Effector CD4-positive, alpha-beta T cell (primary cell): ENCODE measurements at places on chromosomes 7 and 10.

DNA sequence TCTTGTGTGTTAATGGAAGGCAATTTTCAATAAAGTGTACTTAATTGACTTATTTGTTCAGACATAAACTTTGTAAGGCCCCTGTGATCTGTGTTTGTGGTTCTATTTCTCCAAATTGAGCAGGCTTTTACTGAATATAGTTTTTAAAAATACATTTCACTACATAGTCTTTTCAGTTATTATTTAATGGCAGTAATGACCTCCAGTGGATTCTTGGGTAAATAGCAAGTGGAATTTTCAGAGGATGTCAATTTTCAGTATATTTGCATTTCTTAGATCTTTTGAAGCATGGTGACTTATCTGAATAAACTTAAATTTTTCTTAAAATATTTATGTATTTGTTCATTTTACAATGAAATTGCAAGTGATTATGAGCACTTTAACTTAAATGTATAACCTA is 203.1 kb upstream of the PCLO start:
- DNase-seq = no peak

DNA sequence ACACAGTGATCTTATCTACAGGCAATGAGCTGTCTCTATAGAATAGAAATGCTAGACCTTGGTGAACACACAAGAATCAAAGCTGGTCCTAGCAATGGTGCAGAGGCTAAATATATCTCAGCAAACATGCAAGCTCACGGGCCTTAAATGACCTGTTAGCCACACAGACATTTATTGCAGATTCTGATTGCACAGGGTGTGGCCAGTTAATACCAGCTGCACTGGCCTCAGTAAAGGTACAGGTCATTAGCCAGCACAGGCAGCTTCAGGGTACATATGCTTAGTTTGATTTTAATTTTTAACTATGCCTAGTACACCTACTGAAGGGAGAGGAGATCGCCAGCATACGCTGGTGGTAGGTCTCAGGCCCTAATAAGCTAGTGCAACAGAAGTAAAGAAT is 265.4 kb upstream of the DGKB start:
- DNase-seq = no peak

DNA sequence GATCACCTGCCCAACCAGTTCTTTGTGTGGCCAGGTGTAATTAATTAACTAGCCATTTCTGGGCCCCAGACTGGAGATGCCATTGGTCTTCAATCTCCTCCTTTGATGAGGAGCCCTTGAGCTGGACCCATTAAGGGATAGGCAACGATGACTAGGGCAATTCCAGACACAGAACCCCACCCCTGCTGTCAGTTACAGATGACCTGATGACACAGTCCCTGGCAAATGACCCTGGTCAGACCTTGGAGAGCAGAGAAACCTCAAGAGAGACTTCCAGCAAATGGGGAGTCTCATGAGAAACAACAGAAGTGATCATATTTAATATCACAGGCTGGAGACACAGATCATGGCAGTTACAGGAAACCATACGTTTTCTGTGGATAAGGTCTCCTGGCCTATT is 101.8 kb upstream of the TCF7L2 start:
- DNase-seq = no peak

- no peak for DNase-seq
Measured at GRCh38 chr10:50604809-50605208, 18.9 kb downstream of the SGMS1 start.

GRCh38 chr10:44339218-44339617 is 45.7 kb downstream of the CXCL12 start:
- no peak for DNase-seq

DNA sequence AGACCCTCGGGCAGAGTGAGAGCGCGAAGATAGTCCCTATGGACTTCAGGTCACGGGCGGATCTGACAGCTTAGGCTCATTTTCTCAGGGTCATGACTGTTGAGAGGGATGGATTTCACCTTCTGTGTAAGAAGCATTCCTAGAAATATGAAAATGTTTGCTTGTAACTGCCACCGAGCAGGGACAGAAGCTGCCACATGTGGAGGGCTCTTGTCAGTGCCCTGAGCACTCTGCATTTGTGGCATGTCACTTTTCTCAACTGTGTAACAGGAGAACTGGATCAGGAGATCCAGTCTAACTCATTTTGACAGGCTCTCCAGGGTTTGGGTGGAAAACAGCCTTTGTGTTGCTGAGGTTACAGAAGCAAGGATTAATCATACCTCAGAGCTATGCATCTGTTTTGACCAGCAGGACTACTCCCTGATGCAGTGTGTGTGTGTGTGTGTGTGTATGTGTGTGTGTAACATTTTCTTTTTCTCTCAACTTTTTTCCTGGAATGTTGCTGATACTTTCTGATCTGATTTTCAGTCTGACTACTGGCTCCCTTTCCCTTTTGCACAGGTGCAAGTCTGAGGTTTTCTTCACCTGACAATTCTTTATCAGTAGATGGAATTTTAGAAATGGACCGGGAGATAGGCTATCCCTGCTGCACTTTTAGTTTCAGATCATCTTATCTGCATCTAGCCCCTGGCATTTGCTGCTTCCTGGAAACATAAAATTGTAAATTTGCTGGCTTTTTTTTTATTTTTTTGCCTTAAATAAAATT is 183.3 kb downstream of the STK31 start:
- no peak for DNase-seq

DNA sequence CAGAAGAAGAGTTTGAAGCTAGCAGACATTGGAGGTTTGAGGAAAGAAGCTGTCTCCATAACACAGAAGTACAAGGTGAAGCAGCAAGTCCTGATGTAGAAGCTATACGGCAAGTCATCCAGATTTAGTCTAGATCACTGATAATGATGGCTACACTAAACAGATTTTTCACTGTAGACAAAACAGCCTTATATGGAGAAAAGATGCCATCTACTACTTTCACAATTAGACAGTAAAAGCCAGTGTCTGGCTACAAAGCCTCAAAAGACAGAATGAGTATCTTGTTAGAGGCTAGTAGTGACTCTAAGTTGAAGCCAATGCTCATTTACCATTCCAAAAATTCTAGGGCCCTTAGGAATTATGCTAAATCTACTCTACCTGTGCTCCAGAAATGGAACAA is 85.1 kb downstream of the SNX13 start:
- DNase-seq = no peak

GRCh38 chr7:140182917-140183316 is 6.1 kb upstream of the KDM7A start:
- DNase-seq = no peak

DNA sequence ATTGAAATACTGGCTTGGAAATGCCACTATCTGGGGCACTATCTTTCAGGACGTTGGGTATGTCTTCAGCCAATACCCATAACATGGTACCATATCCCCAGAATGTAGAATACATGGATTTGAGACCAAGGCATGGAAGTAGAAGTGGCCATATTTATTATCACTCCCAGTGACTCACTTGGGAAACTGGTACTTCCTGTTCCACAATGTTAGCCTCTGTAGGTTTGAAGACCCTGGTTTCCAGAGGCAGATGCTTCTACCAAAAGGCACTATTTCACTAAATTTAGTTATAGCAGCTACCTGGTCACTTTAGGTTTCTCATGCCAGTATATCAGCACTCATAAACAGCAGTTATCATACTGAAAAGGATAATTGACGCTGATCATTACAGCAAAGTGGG is 184.2 kb downstream of the CCDC71L start:
- DNase-seq = no peak

DNA sequence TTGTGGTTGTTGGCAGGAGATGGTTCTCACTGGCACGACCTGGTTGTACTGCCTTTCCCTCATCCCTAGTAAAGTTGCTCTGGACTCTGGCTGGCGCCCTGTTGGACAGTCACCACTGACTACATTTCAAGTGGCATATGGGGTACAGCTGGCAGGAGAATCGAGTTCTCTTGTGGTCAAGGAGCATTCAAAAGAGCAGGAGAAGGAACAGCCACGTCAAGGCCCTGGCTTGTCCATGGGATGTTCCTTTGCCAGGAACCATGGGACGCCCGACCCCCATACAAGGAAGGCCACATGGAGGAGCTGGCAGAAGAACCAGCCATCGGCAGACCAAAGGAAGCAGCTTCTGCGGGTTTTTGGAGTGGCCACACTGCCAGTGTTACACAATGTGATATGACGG is 87.0 kb upstream of the SLC25A13 start:
- no peak for DNase-seq

DNA sequence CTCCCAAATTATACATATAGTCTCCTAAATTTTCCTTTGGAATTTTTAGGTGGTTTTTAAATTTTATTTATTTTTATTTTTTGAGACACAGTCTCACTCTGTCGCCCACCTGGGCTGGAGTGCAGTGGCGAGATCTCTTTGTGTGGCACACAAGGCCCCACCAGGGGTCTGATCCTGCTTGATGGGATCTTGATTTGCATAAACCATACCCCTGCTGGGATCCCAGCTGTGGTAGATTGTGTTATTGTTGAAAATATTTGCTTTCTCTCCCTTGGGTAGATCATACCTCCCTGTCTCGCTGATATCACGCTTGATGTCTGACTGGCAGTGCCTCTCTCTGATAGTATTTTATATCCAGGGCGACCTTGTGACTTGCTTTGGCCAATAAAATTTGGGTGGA is 5.6 kb upstream of the MUC3A start:
- DNase-seq = no peak

- no peak for DNase-seq
Measured at GRCh38 chr7:148746135-148746534, 47.4 kb downstream of the CUL1 start.

DNA sequence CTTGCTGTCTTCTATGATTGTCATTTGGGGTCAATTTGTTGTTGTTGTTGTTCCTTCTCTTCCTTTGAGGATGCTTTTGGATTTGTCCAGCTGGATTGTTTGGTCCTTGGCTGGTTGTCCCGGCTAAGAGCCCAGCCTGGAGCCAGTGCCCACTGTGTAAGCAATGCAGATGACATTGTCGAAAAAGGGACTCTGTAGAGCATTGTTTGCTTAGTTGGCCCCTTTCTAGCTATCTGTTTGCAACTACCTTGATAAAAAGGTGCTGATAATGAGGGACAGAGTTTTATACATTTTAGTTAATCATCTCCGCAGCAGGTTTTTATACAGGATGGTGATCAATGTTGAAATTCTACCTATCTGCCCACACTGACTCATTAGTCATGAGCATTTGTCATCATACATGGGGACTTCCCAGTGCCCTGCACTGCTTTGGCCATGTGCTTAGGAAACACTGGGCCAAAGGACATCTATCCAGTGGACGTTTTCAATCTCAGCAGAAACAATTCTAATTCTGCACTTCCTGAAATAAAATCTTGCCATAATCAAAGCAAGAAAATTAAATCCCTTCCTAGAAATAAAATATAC is 311.9 kb downstream of the GRM8 start:
- DNase-seq = no peak

DNA sequence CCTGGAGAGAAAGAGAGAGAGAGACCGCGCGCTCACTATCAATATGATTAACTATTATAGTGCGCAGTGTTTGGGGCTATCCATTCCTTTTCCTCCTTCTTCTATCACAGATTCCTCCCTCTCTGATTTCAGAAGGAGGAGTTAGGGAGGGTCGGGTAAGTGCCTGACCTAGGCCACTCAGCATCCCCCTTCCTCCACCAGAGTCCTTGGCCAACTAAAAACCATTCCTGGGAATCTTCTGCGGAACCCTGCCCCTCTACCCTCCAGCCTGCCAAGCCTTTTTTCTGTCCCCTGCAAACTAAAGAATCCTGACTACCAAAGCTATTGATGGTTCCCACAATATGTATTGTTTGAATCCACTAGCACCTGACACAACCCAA is 256.2 kb upstream of the NFE2L3 start:
- no peak for DNase-seq

- no peak for DNase-seq
Measured at GRCh38 chr7:14851610-14852009, 50.9 kb downstream of the DGKB start.

- no peak for DNase-seq
Measured at GRCh38 chr7:50217821-50218281, 86.7 kb upstream of the IKZF1 start.

DNA sequence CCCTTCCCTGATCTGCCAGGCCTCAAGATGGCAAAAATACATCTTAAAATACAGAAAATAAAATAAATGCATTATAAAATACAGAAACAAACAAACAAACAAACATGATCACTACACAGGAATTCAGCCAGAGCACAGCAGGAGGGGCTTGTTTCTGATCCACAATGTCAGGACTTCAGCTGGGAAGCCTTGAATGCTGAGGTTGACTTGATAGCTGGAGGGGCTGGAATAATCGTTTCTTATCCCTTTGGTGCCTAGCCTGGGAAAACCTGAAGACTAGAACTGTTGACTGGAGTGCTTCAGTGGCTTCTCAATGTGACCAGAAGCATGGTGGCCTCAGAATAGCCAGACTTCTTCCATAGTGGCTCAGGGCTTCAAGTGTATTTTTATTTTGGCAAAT is 9.2 kb upstream of the MARVELD1 start:
- no peak for DNase-seq

DNA sequence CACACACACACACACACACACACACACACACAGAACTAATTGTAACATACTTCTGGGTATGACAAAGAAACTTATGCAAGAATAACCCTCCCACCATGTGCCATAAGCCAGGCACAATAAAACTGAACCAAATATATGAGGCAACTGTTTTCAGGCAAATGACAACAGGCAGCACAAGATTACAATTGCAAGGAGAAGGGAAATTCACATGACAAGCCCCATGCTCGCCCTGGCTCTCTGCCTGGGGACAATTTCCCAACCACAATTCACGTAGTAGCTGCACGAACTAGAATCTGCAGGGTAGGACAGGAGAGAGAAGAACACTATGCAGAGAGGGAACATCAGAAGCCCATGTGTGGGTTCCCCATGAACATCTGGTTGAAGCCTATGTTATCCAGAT is 143.3 kb downstream of the CALN1 start:
- no peak for DNase-seq
